ENCODE measurements at places on chromosomes 1 and 21.

DNA sequence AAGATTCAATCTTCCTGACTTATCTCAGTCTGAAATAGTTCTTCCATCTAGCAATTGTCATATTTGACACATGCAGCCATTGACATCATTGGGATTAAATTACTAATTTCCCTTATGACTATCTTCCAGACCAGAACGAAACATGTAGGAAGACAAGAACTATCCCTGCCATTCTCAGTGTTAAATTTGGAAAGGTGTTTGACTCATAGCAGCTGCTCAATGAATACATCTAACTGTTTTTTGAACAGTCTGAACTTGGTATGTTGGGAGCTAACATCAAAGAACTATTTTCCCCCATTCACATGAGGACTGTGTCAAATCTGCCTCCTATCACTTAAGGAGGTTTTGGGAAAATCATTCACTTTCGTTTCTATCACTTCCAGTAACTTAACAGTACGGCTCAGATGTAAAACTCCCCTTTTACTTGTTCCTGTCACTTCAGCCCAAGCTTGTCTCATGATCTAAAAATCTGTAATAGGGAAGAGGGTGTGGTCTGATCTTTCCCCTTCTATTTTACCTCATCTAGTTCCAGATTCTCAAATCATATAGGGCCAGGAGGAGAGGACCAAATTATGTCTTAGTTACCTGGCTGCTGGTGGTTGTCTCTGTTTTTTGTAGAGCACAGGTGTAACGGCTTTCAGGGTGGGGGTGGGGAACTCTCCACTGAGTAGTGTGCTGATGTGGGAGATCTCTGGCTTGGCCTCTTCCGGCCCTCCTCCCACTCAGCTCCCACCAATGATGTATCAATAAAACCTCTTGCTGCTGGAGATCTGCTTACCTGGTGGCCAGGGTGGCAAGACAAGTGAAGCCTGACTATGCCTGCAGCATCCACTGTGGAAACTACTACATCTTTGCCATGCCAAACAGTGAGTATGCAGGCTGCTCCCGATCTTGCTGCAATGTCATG, 26.2 kb upstream of the SLAMF1 start:
- no peak for DNase-seq

GRCh38 chr1:230745071-230745470, 2.1 kb upstream of the CAPN9 start:
- no peak for DNase-seq

DNA sequence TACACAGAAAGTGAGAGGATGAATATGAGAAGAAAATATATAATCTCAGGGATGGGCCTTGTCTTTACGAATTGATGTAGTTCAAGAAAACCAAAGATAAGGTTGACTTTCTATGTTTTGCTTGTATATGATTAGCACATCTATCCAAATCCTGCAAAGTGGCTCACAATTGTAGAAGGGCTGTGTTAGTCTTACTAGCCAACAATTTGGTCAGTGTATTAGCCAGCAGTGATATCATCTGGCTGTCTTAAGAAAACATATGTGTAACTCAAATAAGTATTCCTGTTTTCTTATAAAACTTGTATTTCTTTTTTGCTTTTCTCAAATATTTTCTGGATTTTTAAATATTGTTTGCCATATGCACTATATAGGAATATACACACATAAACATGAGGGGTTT, 5.5 kb downstream of the SDCCAG8 start:
- no peak for DNase-seq

- no peak for DNase-seq
These were observed 181.8 kb upstream of the L1TD1 start for GRCh38 chr1:62012836-62013235.

GRCh38 chr1:28437264-28437923, 67.9 kb downstream of the PHACTR4 start:
- no peak for DNase-seq

GRCh38 chr21:21233051-21233450, 234.8 kb downstream of the NCAM2 start:
- DNase-seq, result no peak

DNA sequence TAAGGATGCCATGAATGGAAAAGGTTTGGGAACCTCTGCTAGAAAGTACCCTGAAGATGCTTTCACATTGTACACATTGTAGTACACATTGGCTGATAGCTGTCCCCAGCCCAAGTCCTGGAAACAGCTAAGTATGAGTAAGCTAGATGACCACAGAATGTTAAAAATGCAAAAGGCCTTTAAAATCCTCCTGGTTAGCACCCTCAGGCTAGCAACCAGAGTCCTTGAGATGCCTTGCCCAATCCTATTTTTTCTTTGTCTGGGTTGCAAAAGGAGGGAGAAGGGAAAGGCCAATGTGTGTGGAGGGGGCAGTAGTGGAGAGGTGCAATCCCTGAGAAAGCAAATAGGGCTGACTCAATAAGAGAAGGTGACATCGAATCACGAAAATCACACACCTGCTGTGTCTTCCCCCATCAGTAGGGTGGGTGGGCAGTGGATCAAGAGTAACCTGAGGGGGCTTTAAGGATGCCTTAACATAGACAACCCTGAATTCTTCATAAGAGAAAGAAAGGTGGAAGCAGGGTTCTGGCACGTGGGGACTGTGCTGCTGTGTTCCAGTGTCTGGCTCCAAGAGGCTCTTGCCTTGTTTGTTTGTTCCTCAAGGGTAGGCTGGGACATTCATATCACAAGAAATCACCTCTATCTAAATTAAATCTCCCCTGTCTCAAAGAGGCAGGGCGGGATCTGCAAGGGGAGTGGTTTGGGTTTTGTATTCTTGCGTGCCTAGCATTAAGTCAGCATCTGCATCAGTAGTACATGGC, 266.2 kb upstream of the PLXNA2 start:
- DNase-seq, result no peak

DNA sequence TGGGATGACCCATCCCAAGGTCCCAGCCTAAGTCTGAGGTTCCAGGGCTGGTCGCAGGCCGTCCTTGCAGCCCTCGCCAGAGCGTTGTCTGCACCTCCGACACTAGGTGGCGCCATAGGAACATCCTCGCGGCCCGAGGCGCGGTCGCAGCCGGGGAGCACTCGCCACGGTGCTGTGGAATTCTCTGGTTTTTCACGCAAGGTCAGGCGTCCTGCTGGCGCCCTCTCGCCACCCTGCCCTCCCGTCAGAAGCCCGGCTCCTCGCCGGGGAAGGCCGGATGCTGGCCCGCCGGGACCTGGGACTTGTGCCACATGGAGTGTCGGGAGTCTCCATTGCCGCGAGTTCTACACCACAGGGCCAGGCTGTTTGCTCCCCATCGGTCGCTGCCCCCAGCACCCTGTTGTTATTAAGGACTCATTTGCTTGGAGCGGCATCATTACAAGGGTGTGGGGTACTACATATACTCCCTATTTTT, 196.8 kb upstream of the LMO4 start:
- DNase-seq, result peak; percentile 57

GRCh38 chr1:212190169-212190568, 95.0 kb upstream of the PPP2R5A start:
- no peak for DNase-seq

- no peak for DNase-seq
These were observed 745.8 kb downstream of the MRPL39 start for GRCh38 chr21:24861471-24861870.

DNA sequence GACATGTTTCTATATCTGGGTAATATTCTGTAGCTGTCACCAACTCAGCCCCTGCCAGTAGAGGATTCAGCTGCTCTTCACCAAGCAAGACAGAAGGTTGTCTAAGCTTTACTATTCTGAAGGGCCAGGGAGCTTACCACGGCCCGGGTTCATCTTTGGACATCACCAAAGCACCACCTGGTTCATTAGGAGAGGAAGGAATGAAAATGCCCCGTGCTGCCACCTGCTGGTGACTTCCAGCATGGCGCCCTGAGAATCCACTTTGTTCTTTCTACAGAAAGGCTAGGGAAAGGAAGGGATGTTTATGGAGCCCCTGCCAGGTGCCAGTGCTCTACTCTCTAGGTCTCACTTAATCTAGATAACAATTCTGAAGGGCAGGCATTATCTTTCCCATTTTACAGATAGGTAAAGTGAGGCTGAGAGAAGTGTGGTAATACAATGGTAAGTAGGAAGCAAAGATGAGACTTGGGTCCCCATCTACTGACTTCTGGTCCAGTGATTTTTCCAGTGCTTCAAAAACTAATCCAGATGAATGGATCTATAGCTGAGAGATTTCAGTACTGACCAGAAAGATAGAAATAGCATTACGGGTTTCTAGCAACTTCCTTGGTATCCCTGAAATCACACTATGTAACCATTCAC, 79.5 kb downstream of the BEND5 start:
- DNase-seq, result peak; percentile 57

DNA sequence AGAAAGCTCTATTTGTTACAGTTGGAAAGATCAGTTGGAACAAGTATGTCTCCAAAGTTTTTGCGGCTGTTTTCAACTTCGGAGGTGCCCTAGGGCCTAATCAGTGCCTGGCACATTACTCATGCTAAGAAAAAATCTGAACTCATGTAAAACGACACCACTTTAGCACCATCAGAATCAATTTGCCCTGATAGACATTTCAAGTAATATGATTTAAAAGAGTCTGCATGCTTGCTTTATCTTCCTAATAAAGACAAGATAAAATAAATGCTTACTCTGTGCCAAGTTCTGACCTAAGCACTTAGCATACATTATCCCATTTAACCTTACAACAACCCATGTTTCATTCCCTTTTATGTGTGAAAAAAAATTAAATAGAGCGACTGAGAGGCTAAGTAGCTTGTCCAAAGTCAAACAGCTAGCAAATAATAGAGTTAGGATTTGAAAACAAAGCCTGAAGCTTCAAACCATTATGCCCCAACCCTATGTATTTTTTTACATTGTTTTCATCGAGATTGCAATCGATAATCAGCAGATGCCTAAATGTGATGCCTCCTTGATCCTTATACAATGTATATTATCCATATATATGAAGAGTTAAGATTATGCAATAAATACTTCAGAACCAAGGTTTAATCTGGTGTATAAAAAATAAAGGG, 91.3 kb downstream of the DENND1B start:
- no peak for DNase-seq

- no peak for DNase-seq
These were observed 16.4 kb upstream of the ATP1A4 start for GRCh38 chr1:160134791-160135572.

- no peak for DNase-seq
These were observed 72.8 kb downstream of the MRPL37 start for GRCh38 chr1:54272772-54273091.

- no peak for DNase-seq
These were observed 262.8 kb downstream of the RWDD3 start for GRCh38 chr1:95496773-95497172.

DNA sequence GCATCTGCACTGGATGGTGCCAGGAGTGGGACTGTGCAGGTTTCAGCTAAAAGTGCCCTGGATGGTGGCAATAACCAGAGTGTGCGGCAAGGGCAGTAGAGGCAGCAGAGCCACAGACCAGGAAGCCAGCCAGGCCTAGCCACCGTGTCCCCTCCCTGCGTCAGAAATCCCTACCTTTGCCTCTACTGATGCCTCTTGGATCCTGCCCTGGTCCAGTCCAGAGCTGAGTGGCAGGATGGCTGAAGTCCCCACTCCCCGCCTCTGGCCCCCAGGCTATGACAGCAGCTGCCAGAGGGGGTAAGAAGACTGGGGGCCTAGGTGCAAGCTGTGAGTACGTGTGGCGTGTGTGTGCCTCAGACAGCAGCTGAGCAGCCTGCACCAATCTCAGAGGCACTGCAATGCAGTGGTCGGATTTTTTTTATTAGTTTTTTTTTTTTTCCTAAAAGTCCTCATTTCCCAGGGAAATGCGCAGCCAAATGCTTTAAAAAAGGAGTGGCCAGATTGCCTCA, 51.9 kb downstream of the SYT2 start:
- no peak for DNase-seq

DNA sequence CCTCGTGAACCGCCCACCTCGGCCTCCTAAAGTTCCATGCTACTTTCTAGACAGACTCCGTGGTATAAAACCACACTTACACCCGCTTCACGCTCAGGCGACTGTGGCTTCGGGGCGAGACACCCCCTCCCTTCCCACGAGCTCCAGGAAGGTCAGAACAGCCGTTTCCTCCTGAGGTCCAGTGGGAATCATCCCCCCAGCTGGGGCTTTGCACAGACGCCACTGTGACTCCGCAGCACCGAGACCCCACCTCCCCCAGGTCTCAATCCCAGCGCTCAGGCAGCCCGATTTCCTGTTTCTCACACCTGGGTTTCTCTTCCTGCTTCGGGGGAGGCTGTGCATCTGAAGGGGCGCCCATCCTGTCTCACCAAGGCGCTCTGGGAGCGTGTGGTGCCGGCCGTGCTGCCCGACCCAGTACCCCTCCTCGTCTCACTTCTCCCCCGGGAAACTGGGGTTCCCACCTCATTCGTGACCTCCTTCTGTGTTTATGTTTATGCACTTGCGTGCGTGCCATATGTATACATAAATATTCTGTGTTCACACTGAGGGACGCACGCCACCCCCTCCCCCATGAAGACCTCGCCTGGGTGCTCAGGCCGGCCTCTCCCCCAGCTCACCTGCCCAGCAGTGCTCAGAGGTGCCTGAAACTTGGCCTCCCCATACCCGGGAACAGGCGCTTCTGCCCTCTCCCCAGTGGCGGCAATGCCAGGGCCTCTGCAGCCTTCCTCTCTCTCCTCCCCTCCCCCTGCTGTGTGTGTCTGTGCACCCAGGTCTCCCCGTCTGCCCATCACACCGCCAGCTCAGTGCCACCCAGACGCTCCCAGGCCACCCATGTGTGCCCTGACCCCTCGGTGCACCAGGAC, 14.6 kb downstream of the SLC35E2B start:
- no peak for DNase-seq

DNA sequence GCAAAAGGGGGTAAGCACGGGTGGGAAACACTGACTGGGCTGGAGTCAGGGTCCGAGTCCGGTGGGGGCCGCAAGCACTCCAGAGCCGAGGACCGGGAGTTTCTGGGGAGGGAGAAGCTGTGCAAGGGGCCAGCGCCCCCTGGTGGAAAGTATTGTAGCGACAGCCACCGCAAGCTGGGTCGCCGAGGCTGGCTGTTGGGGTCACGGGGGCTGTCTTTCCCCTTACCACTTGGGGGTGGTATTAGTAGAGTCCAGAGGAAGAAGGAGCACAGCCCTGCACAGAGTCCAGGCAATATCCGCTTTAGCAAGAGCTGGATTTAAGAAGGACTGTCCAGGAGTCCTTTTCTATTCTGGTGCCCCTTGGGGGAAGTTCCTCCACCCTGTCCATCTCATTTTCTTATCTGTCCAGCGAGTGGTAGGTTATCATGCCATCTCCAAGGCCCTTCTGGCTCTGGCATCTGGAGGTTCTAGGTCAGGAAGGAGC, 17.9 kb upstream of the ETV3 start:
- peak; percentile 47 for DNase-seq

DNA sequence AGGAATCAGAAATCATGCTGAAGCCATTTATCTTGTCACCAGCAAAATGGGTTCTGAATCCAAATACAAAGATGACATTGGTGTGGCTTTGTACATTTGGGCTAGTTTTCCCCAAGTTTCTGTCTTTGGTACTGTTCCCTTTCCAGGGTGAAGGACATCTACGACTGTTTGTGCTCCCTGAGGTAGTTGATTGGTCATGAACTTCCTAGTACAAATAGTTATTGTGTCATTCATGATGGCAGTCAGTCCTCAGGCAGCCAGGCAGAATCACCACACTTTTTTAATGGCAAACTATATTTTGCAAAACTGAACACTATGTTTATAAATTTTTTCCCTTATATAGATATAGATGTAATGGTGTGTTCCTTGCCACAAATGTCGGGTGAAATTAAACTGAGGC, 46.0 kb downstream of the CEP350 start:
- DNase-seq, result no peak

Measured in NCI-H2107 (cell line).